ENCODE measurements at places on chromosomes 12 and 14.
A peak's percentile ranks its signal among the peaks of the same experiment; 100 is the strongest.

- no peak for DNase-seq
These were observed 21.3 kb upstream of the RHOJ start for GRCh38 chr14:63182968-63183367.

DNA sequence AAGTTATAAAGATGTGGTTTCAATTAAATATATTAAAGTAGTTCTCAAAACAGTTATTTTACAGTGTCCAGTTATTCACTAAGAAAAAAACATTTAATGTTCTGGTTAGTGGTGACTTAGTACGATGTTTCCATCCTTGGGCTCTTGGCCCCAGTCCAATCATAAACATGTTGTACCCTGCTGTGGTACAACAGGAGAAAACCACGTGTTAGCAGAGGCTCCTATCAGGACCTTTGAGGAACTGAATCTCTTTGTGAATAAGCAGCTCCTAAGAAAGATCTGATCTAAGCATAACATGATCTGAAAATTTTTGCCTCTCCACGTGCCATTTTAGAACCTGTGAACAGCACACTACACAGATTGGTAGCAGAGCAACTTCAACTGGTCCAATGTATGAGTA is 234.0 kb downstream of the SYT1 start:
- no peak for DNase-seq

- DNase-seq, result no peak
These were observed 167.1 kb upstream of the NOS1 start for GRCh38 chr12:117528538-117528937.

DNA sequence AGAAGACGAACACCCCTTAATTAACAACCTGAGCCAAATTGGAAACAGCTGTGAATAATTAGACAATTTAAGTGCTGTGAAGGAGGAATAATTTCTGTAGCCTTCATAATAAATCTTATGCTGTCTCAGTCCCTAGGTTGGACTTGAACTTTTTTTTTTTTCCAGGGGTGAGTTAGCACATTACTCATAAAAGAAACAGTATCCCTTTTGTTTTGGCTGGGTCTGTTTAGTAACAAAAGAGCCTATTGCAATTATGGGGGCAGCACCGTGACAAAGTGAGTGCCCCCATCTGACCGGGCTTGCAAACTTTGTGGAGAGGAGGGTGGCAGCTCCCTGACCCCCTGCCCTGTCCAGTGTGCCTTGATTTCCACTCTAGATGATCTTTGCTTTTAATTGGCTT is 167.4 kb downstream of the DICER1 start:
- no peak for DNase-seq

DNA sequence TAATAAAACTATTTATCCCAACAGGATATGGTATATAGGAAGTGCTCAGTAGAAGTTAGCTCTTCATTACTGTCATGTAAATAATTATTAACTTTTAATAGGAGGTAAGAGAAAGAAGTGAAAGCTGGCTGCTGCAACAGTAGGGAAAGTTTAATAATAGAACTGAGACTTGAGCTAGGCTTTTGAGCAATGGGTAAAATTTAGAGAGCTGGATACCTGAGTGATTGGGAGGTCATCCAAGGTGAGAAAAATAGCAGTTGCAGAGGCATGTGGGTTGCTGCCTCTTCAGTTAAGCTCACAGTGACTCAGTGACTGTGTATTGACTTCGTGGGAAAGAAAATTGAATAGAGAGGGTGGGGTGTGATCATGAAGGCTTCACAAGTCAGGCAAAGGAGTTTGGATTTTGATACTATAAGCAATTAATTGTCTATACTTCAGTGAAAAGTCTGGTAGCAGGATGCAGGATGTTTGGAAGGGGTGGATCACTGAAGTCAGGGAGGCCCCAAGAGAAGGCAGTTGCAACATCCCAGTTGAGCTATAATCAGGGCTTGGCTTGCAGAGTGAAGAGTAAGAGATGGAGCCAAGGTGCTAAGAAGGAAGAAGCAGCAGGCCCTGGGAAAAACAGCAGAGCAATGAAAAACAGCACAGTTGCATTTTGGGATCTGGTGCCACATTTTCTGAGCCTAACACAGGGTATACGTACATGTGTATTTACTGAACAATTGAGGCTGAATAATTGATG is 172.0 kb upstream of the FRMD6 start:
- peak; percentile 7 for DNase-seq

DNA sequence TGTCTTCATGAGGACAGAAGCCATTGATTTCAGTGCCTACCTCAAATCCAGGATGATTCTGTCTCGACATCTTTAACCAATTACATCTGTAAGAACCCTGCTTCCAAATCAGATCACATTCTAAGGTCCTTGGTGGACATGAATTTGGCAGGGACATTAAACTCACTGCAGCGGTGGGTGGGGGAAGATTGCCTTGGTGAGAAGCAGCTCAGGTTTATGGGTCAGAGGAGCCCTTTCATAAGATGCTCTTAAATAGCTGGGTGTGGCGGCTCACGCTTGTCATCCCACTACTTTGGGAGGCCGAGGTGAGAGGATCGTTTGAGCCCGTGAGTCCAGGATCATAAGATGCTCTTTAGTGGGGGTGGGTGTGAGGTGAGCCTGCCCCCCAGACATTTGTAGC is 42.9 kb downstream of the ELK3 start:
- no peak for DNase-seq

DNA sequence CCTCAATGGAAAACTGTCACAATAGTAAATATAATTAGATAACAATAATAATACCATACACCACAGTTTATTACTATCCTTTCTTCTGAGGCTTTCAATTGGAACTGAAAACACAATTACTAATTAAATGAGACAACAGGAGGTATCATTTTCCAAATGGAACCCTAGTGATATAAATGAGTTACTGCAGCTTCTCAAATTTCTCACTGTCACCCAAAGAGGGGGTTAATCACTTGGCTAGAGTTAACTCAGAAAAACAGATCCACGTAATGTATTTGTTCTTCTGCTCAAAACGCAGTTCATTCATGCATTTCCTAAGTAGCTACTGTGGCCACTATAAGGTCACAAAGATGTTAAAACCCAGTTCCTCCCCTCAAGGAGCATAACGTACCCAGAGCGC is 120.9 kb upstream of the FOXN3 start:
- DNase-seq, result no peak

- DNase-seq, result no peak
These were observed 111.5 kb downstream of the PAX9 start for GRCh38 chr14:36773136-36773540.

GRCh38 chr14:61387076-61387475 is 65.7 kb downstream of the PRKCH start:
- DNase-seq, result no peak

DNA sequence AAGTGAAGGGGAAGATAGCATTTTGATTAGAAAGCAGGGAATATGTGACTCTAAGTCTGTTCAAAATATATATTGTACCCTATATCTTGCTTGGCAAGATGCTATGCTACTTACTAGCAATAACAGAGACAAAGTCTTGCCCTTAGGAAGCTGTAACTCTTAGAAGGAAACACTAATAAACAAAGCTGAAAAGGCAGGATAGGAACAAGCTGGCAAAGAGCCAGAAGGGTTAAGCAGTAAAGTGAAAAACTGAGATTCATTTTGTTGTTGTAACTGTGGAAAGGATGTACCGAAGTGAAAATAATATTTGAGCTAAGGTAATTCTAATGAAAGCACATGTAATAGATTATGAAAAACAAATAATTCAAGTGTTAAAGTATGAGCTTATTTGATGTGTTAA is 527.1 kb upstream of the FLRT2 start:
- no peak for DNase-seq

- no peak for DNase-seq
These were observed 3.9 kb downstream of the HOXC5 start for GRCh38 chr12:54036620-54037359.

DNA sequence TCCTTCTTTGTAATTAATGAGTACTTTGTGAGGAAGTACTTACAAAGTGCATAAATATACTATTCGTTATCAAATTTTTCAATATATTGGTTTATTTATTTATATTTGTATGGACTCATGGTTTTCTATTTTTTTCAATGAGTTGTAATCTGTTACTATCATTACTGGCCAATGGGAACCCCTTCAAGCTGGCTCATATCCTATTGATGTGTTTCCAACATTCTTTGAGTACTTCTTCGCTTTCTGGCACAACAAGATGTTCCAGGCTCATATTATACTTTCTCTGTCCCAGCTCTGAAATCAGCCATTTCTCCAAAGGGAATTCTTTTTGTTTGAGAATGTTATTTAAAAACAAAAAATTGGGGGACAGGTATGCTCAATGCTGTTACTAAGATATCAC is 17.5 kb downstream of the YBX3 start:
- DNase-seq, result no peak

DNA sequence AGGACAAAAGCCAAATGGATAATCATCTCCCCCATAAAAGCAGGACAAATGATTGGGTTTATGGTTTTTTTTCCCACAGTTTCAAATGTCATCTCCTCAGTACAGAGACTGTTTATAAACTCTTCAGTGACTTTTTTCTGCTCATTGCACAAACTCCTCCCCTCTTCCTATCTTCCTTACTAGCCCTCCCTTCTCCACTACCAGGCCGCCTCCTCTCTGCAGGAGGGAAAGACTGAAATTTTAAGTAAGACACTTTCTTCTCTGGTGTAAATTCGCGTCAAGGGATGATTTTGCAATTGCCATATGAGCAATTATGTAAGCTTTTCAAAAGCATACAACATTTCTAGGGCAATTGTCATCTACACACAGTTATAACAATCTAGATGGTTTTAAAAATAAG is 37.0 kb downstream of the BTG1 start:
- no peak for DNase-seq

- DNase-seq, result no peak
These were observed 101.6 kb downstream of the CFAP54 start for GRCh38 chr12:96590970-96591369.

DNA sequence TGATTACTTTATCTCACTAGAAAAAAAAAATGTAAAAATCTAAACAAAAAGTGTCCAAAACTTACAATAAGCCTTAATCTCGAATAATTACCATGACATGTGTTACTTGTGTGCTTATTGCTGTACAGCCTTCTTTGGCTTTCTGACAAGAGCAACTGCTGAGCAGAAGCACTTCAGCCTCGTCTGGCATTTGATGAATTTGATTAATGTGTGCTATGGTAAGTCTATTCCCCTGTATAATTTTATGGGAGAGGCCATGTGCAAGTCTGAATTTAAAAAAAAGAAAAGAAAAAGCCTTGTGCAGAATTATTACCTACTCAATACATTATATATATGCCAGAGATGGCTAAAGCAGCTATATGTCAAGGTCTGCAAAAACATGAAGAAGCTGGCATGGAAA is 113.9 kb downstream of the AEBP2 start:
- DNase-seq, result no peak

- peak; percentile 9 for DNase-seq
These were observed 79.9 kb downstream of the HECTD1 start for GRCh38 chr14:31127690-31128089.

- DNase-seq, result peak; percentile 7
These were observed 300.0 kb downstream of the AEBP2 start for GRCh38 chr12:19739195-19739776.

DNA sequence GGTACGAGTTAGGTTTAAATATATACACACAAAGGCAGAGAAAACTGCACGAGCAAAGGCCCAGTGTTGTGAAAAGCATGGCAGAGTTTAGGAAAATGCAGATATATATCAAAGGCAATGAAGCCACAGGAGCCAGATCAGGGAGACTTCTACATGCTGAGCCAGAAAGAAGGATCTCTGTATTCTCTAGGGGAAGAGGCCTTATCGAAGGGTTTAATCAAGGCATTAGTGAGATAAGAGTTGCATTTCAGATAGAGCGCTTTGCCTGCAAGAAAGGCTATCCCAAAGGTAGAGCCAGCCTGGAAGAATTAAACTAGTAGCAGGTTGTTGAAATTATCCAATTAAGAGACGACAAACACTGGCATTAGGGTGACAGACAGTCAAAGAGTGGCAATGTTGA is 7.6 kb downstream of the PTPRO start:
- DNase-seq, result no peak

DNA sequence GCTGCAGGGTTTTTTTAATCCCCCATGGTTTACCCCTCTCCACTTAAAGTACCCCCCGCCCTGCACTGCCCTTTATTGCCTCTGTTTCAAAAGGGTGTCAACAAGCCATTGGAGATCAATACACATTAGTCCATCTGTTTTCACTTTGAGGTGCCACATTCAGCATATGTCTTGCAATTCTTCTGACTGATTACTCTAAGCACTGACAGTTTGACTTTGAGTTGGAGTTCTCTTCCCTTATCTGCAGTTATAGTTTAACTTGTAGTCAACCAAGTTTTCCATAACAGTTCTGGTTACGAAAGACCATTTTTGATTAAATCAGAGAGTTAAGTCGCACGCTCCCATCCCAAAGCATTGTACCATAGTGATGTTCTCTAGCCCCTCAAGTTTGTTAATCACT is 260.8 kb upstream of the TBX3 start:
- no peak for DNase-seq

DNA sequence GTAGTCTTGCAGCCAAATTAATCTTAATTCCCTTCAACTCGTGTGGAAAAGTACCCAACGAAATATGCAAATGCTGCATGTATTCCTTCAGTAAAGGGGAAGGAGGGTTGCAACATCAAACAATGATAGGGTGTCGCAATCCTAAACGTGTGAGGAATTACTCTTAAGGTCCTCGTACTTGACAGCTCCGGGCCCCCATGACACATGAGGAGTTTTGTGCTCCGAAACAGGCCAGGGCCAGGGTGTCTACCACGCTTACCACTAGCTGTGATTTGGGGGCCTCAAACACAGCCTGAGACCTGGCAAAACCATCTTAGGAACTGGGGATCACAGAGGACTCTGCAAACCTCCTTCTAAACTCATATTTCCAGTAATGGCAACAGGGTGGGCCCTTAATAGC is 20.4 kb downstream of the FOS start:
- no peak for DNase-seq

DNA sequence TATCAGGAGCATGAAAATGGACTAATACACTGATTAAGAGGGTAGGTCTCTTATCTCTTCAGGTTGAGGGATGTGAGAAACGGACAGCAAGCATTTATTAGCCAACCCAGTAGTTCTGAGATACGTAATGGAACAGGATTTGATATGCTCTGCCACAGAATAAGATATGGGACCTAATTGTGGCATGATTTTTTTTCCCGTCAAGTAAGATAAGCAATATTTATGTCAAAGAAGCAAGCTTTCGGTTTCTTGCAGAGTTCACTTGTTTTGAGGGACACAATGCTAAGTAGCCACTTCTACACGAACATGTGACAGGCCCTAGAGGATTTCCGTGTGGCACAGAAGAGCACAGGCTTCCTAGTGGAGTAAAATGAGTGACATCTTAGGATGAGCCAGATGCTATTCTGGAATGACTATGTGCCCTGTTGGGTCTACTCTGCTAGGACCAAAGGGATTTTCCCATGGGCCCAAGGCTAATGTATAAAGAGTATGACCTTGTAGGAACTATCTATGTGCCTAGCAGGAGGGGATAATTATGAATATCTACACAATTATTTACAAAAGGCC is 57.9 kb downstream of the SLC38A1 start:
- DNase-seq, result no peak

DNA sequence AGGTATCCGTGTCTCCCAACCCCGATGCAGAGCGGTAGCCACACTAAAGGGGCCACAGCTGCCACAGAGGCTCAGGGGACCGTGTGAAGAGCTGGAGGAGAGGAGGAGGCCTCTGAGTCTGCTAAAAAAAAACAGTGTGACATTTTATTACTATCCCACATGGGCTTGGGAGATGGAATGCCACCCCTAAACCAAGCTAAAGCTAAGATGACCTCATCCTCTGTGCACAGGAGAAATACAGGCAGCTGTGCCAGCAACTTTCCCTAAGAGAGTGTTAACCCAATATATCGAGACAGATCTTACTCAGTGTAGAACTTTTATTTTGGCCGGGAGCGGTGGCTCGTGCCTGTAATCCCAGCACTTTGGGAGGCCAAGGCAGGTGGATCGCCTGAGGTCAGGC is 18.0 kb downstream of the BCL2L14 start:
- no peak for DNase-seq

GRCh38 chr14:68718023-68718990 is 74.6 kb downstream of the ZFP36L1 start:
- no peak for DNase-seq
